ENCODE measurements at places on chromosomes 2 and 18.
A peak's percentile ranks its signal among the peaks of the same experiment; 100 is the strongest.

GRCh38 chr2:29325544-29325943, 210.3 kb downstream of the CLIP4 start:
- DNase-seq: no peak

DNA sequence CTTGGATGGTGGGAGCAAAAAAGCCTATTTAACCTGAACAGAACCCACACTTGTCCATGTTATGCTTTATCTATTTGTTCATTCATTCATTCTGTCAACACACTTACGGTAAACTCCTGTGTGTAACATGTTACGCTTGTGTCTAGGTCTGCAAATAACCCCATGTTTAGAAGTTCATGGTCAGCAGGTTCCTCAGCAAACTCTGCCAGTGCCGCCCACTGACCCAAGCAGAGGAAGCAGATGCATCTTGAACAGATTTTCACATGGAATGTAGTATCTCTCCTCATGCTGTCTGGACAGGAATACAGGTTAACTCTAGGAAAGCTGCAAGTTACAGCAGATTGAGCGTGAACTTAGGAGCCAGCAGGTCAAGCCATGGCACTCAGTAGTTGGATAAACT, 213.7 kb upstream of the COPS8 start:
- no peak for DNase-seq

- no peak for DNase-seq
Observed at GRCh38 chr18:75525331-75525730, 97.8 kb upstream of the SMIM21 start.

DNA sequence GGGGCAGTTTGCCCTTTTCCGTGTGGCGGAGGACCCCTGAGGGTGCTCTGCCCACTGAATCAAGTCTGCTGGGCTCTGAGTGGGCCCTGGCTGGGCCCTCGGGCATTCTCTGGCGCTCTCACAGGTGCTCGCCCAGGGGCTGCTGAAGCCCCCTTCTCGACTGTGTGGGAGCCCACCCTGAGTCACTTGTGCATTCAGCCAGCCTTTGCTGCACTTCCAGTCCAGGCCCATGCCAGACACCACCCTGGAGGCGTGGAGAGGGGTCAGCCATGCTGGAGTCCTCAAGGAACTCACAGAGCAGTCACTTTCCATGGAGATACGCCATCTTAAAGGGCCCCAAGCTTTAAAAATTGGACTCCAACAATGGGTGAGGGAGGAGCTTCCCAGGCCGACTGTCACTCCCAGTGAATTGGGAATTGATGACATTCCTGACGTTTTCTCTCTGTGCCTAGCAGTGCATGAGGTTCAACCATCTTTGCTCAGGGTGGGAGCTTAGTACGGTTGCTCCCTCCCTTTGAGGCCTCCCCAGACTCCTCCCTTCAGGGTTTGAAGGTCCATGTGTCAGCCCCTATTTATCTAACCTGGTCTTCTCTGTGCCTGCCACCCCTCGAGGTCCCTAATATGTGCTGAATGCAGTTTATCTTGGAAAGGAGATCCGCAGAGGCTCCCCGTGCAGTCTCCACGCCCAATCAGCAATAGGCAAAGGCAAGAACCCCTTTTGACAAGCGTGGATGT, 71.8 kb upstream of the HS6ST1 start:
- no peak for DNase-seq

DNA sequence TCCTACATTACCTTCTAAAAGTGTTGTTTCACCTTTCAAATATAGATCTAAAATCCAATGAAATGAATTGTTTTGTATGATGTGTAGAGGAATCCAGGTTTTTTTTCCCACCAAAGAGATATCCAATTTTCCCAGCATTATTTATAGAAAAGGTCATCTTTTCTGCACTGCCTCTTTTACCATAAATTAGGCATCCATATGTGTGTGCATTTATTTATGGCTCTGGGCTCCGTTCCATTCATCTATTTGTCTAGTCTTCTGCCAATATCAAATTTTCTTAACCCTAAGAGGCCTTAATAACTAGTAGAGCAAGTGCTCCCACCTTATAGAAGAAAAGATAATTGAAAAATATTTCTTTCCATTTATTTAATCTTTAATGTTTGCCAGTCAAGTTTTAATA, 88.3 kb downstream of the ATAD2B start:
- DNase-seq: no peak

GRCh38 chr18:51668101-51668500, 470.6 kb upstream of the MEX3C start:
- DNase-seq: peak; percentile 18

DNA sequence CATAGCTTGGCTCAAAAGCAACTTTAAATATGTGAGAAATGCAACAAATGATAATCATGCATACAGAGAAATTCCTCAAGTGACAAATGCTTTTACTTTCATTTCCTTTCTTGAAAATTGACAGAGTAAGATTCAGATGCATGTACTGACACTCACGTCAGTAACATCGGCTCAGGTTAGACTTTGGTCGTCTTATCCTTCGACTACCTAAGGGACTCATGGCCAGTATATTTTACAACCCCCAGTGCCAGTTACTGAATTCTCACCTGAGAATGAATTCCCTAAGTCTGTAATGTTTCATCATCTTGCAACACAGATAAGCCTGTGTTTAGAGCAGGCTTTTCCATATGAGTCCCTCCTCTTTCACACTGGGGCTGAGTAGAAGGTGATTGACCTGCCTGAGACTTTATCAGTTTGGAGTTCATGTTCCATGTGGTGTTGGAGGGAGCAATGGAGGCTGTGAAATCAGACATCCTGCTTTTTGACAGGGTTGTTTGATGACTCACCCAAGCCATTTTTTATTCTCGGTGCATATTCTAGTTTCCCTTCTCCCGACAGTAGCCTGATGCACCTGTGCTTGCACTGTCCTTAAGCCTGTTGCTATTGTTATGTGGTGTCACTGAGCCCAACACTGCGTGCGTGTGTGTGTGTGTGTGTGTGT, 30.5 kb upstream of the ATP8B1 start:
- DNase-seq: no peak

GRCh38 chr2:73293534-73294171, at the start of gene EGR4:
Gene EGR4 (minus strand): TSS chr2:73293548. CDS start chr2:73293317, 231 bp downstream.
- DNase-seq: peak; percentile 84

DNA sequence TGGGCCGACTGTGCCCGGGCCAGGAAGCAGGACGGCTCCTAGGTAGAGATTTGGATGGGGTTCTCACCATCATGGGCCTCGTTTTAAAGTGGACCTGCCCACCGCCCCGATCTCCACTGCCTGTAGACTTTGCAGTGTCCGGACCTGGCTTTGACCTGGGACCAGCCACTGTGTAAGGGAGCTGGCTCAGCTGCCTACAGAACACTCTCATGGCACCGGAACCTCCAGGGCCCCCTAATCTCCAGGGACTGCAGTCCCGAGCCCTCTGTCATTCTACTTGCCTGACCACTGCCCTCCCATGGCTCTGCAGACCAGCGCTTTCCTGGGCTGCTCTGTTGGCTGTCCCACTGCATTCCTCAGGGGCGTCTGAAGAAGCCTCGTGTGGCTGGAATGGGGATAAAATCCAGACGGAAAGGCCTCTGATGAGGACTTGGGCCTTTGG, 120.8 kb downstream of the GLI2 start:
- DNase-seq: no peak

- no peak for DNase-seq
Observed at GRCh38 chr2:3071685-3072263, 305.8 kb downstream of the EIPR1 start.

GRCh38 chr2:241372361-241372992, 16.4 kb downstream of the FARP2 start:
- no peak for DNase-seq

DNA sequence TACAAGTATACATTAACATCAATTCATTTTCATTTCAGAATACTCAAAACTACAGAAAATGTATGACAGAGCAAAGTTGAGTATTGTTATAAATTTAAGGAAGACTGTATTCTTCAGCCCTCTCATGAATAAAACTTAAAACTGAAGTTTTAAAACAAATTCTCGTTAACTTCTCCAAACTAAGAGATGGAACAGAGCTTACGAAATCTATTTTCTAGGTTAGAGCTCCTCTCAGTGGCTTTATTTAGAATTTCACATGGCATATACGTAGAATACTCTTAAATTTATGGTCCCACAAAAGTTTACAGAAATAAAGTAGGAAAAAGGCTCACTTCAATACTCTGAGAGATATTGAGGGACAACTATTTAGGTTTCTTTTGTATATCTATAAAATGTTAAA, 612.1 kb downstream of the KCNJ3 start:
- no peak for DNase-seq

- no peak for DNase-seq
Observed at GRCh38 chr2:67752969-67753368, 309.8 kb downstream of the C1D start.

- DNase-seq: no peak
Observed at GRCh38 chr2:43387092-43388062, 161.0 kb upstream of the ZFP36L2 start.

- no peak for DNase-seq
Observed at GRCh38 chr2:59176737-59177136, 935.6 kb upstream of the FANCL start.

DNA sequence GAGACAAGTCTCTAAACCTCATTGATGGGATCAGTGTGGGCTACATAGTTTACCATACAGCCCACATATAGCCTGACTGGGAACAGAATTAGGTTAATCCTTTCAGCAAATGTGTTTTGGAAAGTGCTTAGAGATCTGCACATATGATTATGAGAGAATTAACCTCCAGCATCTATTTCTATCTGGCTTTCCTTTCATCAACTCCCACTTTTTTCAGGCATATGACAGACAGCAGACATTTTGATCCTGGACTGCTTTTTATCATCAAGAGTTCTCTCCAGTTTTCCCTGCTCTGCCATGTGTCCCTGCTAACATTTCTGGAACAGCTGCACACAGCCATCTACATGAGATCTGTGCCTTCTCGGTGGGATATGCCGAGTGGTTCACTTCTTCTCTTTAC, 139.5 kb upstream of the LRP1B start:
- DNase-seq: no peak

DNA sequence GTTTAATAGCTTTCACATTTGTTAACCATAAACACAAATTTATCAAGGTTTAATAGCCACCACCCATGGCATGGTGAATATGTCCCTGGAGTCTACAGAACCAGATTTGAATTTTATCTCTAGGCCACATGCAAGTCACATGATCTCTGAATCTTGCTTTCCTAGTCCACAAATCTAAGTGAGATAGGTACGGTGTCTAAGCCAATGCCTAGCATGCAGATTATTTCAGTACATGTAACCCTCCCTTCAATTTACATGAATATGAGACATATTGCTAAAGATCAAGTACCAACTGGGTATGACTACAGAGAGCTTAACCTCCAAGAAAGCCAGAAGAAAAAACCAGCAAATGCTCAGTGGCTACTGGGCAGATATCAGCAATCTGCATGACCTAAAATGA, 10.0 kb downstream of the ZNF24 start:
- no peak for DNase-seq

GRCh38 chr2:5698134-5698533, 6.0 kb downstream of the SOX11 start:
- no peak for DNase-seq

- no peak for DNase-seq
Observed at GRCh38 chr18:52950155-52950554, 610.2 kb downstream of the DCC start.

- no peak for DNase-seq
Observed at GRCh38 chr2:143745060-143745459, 615.8 kb downstream of the ARHGAP15 start.

- no peak for DNase-seq
Observed at GRCh38 chr2:135620198-135620597, 88.9 kb downstream of the R3HDM1 start.

DNA sequence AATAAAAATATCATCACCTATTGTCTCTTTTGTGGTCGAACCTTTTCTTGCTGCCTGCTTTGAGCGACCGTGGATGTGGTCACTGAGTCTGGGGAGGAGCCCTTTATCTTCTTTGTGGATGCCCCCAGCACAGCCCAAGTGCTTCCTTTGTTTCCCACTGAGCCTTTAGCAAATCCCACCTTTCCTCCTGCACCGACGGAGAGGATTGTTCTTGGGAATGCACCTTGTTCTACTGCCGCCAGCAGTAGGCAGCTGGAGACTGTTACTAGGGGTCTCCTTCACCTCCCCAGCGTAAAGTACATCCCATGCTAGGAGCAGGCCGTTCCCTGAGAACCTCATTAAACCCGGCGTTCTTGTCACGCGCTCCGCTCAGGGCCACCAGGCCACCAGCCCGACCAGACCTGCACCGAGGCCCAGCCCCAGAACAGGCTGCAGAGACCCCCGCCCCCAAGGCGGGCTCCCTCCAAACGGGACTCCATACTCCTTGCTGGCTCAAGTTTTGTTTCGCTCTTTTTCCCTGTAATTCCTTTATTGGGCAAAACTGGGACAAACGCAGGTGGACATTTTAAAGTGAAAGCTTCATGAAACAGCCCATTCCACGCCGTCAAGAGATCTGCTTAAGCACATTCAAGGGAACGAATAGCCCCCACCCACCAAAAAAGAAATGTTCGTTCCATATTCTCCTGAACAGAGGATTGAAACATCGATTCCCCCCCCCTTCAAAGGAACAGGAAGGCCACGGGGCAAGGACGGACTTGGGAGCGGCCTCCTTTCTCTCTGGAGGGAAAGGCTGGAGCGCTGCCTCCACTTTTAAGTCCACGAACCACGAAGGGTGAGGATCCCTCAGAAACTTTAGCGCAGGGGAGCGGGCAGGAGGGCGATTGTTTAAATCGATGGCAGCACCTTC, 1.1 kb upstream of the MAT2A start:
- peak; percentile 38 for DNase-seq

DNA sequence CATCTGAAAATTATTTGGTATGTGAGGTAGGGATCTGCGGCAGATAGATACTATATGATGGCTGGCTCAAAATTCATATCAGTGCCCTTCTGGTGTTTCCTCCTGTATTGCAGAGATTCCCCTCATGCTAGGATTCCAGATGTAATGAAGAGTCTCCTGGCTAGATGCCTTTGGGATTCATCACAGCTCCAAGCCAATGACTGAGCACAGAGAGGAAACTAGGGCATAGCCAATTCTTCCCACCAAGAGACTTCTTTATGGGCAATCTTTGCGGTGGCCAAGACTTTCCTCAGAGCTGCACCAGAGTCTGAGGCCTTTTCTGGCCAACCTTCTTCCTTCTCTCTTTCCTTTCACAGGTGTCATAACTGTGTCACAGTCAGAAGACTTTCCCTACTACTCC, 25.5 kb upstream of the CIB4 start:
- no peak for DNase-seq

- DNase-seq: no peak
Observed at GRCh38 chr2:236318401-236318800, 54.2 kb upstream of the ASB18 start.

DNA sequence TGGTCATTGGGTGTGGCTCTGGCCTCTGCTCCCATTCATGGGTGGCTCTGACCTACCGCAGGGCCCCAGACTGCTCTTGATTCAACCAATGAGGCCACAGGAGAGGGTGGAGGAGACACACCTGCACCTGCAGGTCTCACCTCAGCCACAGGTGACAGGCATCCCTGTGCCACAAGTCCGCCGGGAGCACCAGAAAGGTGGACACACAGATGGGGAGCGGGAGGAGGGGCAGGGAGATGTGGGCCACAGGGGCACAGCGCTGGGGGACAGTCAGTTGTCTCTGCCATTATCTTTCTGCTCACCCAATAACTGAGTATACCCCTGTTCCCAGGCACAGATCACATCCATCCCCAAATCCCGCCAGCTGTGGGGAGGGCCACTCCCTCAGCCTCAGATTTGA, 189.1 kb upstream of the SALL3 start:
- DNase-seq: no peak
